ENCODE measurements at places on chromosomes 4 and X.

DNA sequence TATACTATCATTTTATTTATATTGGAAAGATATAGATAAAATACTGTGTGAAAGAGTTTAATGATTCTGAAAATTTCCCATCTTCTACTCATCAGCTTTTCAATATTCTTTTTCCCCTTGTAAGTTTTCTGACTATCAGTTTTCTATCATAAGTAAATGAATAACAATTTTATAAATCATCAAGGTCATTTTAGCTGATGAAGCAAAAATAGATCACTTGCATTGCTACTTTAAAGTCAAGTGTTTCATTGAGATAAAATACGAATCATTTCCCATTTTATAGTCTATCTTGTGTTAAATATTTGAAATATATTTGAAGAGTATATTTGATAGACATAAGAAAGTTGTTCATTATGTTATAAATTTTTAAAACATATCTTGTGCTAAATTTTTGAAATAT, 811.0 kb upstream of the GALNTL6 start:
- DNase-seq: no peak

- DNase-seq: peak; percentile 72
Observed at GRCh38 chr4:101345596-101346350, 1.6 kb downstream of the PPP3CA start.

DNA sequence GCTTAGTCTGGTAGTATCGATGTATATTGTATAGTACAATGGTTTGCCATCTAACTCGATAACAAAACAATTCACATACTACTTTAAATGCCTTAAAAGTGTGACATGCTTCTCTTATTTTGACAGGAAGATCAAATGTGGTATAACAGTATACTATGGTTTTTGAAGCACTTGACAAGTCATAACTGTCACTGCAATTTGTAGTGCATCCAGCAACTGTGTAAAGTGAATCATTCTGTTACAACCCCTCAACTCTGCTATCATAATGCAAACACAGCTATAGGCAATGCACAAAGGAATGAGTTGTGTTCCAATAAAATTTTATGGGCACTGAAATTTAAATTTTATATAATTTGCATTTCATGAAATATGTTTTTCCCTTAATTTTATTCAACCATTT, 14.0 kb downstream of the RAP1GDS1 start:
- no peak for DNase-seq

DNA sequence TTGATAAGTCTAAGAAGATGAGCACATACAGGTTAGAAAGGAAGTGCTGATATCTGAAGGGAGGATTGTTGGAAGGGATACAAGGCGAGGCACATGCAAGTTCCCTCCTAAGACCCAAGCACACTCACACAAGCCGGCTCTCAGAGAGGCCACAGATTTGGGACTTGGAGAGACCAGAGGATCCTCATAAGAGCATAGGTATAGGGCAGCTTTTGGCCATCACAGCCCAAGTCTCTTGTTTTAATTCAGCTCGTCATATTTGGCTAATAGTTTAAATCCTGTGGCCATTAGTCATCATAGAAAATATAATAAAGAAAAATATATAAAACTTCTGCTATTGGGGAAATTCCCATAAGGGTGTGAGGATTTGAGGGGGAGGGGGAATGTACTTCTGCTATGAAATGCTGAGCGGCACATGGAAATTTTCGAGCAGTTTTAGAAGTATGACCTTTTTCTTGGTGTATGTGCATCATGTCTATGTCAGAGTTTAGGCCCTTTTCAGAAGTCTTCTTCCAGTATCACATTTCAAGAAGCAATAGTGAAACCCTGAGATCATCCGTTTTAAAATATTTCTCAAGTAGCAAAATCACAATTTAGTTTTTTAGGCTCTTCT, 97.7 kb downstream of the NFKB1 start:
- DNase-seq: no peak

- no peak for DNase-seq
Observed at GRCh38 chrX:66030505-66031317, 9.2 kb downstream of the VSIG4 start.

DNA sequence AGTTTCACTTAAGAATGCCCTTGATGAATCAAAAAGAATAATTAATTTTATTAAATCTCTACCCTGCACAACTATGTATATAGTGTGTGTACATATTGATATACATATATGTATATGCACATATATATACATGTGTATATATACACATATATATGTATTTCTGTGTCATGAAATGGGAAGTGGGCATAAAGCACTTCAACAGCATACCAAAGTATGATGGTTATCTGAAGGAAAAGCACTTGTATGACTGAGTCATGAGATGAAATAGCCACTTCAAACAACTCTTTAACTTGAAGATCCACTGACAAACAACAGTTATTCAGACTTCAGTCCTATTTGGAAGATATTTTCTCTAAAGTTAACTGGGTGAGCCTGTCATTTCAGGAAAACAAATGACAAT, 16.3 kb downstream of the RNF128 start:
- no peak for DNase-seq

Data from T-helper 22 cell (primary cell).